MV-4-11 (cell line): ENCODE measurements at places on chromosomes 6 and 20.

DNA sequence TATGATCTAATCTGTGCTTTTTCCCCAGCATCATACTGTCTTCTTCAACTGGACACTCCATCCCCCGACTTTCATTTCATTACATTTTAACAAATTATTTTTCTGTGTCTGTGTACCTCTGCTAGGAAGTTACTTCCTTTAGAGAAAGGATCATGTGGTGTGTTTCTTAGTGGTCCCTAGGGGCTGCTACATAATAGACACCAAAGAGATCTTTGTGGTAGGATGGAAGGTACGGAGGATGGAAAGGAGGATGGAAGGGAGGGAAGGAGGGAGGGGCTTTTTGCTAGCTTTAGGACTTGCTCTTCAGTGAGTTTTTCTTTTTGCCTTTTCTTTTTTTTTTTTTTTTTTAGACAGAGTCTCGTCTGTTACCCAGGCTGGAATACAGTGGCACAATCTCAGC, 95.7 kb downstream of the TNFAIP3 start:
- DNase-seq, result no peak

GRCh38 chr6:150322466-150322871, 46.3 kb upstream of the IYD start:
- no peak for DNase-seq

- DNase-seq, result no peak
These were observed 406.3 kb upstream of the RUNX2 start for GRCh38 chr6:44921798-44922197.

DNA sequence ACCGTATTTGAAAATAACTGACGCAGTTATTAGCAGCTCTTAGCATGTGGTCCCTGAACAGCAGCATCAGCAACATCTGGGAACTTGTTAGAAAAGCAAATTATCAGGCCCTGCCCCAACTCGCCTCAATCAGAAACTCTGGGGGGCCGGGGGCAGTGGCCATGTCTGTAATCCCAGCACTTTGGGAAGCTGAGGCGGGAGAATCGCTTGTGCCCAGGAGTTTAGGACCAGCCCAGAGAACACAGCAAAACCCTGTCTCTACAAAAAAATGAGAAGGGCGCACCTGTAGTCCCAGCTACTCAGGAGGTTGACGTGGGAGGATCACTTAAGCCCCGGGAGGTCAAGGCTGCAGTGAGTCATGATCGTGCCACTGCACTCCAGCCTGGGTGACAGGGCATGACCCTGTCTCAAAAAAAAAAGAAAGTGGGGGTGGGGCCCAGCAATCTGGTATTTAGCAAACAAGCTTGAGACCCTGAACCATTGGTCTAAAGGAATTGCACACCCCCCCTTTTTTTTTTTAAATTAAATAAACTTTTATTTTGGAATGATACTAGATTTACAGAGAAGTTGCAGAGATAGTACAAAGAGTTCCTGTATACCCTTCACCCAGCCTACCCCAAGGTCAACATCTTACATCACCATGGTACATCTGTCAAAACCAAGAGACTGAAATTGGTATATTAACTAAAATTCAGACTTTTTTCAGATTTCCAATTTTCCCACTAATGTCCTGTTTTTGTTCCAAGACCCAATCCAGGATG, 6.7 kb downstream of the SRXN1 start:
- DNase-seq, result no peak

DNA sequence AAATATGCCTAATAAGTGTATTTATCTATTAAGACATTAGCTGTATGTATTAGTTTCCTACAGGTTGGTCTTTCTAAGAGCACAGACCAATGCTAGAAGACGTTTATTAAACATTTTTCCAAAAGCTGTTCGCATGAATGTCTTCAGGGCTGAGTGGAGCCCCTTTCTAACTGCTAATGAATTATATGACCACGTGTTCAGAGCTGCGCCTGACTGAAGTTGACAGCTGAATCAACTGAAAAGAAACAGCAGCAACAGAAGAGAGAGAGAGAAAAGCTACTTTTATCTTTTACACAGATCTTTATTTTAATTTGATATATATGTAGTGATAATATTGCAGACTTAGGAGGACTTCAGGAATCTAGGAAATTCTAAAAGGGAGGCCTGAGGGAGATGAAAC, 75.2 kb upstream of the ARID1B start:
- no peak for DNase-seq

DNA sequence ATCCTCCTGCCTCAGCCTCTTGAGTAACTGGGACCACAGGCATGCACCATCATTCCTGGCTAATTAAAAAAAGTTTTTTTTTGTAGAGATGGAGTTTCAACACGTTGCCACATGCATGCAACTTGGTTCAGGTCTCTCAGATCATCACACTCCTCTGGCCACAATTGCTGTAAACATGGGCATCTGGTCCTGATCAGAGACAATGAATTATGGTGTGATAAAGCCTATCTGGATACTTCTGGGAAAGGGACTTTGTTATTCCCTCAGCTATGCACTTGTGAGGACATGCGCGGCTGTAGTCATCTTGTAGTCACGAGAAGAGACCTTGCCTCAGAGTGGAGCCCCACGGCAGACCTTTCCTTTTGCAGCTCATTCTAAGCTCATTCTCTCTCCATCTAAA, 210.9 kb upstream of the ZFP64 start:
- DNase-seq, result no peak

GRCh38 chr6:37862992-37863391, 43.5 kb downstream of the ZFAND3 start:
- no peak for DNase-seq

- DNase-seq, result no peak
These were observed 68.5 kb upstream of the ARMH2 start for GRCh38 chr6:24867104-24867703.

DNA sequence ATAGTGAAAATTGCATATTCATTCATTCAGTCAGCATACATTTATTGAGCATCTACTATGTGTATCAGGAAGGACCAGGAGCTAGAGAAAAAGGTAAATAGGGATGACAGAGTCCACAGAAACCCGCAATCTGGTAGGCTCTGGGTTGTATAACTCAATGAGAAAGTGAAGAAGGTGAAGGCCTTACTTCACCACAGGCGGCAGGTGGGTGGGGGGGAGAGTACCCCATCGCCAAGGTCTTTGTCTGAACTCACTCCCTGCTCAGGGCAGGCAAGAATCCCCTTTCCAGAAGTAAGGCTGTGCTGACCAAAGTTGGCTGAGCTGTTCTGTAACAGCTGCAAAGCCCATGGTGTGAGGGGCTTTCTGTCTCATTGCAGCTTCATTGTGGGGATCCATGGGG, 81.3 kb downstream of the CDH26 start:
- no peak for DNase-seq

- no peak for DNase-seq
These were observed 153.6 kb upstream of the QKI start for GRCh38 chr6:163260911-163261310.

DNA sequence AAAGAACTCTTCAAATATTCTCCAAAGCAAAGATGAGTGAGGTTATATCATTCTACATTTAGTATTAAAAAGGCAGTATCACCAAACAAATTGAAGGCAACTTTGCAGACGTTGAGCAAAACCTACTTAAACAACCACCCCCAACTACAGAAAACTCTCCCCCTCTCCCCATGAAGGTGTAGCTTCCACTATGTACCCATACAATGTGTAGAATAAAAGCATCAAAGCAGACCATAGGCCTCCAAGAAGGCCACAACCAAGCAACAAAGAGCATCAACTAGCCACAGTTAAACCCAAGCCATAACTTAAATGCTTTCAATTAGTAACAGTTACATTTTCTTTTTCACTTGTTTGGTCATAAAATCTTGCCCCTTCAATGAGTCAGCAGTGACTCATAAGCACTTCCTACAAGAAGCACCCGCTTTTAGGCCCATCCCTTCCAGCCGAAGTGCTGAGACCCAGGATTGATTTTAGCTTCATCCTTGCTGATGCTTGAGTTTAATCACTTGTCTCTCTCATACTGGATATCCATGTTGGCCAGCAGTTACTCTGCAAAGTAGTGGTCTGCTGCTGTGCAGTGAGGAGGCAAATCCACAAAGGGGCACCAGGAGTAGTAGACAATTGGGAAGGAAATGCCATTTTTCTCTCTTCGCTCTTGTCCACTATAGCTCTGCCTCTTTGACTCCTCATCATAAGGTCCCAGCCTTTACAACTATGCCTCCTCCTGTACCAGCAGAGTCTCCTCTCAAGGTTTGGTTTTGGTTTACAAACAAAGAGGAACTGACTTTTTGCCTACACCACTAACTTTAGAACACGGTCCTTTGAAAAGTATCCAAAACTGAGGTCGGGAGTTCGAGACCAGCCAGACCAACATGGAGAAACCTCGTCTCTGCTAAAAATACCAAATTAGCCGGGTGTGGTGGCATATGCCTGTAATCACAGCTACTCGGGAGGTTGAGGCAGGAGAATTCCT, 8.4 kb upstream of the NUP153 start:
- peak; percentile 86 for DNase-seq

- no peak for DNase-seq
These were observed 7.4 kb downstream of the ECT2L start for GRCh38 chr6:138803331-138803730.

DNA sequence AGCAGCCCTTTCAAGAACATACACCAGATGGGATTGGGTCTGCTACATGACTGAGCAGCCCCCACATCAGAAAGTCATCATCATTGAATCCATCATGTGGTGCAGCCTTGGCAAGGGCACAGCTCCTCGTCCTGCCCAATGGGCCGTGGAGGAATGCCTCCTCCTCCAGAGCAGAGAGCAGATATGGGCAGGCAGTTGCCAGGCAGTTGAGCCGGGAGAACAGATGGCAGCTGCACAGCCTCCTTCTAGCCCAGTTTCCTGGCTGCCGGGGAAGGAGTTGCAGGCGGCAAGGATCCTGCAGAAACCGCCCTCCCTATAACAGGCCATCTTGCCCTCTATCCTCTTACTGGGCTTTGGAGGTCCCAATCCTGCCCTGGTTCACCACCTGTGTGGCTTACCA, 11.9 kb upstream of the ZFAND3 start:
- no peak for DNase-seq

- DNase-seq, result peak; percentile 44
These were observed 2.1 kb downstream of the PTPRT start for GRCh38 chr20:43187476-43188233.

DNA sequence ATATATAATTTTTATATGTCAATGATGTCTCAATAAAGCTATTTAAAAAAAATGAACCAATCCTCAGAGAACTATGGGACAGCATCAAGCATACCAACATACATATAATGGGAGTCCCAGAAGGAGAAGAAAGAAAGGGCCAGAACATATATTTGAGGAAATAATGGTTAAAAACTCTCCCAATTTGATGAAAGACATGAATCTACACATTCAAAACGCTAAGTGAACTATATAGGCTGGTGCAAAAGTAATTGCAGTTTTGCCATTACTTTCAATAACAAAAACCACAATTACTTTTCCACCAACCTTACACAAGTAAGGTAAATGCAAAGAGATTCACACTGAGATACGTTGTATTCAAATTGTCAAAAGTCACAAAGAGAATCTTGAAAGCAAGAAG, 43.4 kb downstream of the ZNF133 start:
- no peak for DNase-seq

- peak; percentile 46 for DNase-seq
These were observed 89.8 kb upstream of the PAX1 start for GRCh38 chr20:21615617-21616080.

- no peak for DNase-seq
These were observed 533 bp upstream of the RSPO3 start for GRCh38 chr6:127117979-127118297.

DNA sequence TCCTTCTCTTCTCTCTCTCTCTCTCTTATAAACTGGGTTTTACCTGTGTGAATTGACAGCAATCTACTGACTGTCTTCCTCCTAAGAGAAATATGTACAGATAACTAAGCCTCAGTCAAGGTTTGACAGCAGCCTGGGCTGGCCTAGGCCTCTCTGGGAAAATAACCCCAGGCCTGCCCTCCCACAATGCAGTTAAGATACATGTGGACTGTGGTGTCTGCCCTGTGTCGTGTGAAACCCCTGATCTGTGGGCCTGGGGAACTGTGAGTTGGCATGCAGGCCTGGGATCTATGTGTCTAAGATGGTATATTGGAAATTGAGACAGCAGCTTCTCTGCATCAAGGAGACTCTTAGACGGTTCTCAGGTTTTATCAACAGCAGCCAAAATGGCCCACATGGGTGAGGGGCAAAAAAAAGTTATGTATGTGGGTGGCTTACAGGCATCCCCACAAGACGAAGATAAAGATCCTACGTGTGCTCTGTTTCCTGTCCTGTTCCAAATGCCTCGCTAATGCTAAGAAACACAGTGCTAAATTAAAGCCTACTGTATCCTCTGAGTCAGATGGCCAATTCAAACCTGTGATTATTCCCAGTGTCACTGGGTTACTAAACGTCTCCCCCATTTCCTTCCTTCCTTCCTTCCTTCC, 19.0 kb downstream of the LRFN2 start:
- DNase-seq, result no peak

GRCh38 chr6:91860541-91861335, 1273.9 kb upstream of the MAP3K7 start:
- no peak for DNase-seq

- peak; percentile 50 for DNase-seq
These were observed 252.8 kb downstream of the CDH26 start for GRCh38 chr20:60210779-60211617.

DNA sequence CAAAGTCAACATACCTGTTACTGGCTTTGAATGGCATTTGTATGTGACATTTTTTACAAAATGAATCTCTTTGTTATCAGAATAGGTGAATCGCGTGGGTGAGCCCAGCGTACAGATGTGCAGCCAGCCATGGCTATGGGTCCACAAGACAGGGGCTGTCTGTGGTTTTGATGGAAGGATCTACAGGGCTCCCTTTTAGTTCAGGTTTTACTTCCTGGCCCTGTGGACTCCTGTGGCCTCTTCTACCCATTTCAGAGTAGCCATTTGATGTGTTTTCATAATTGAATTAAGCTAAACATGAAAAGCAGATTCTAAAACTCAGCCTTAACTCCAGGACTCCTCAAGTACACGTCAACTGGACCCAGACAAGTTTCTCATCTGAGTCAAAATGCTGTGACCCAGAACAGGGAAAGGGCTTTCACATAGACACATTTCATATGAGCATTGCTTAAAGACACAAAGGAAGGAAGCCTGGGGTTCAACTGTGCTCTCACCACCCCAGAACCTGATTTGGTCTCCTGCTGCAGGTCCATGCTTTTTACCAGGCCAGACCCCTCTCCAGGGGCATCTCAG, 105.3 kb upstream of the NAA20 start:
- no peak for DNase-seq
